ENCODE measurements at places on chromosomes 2 and 18.

DNA sequence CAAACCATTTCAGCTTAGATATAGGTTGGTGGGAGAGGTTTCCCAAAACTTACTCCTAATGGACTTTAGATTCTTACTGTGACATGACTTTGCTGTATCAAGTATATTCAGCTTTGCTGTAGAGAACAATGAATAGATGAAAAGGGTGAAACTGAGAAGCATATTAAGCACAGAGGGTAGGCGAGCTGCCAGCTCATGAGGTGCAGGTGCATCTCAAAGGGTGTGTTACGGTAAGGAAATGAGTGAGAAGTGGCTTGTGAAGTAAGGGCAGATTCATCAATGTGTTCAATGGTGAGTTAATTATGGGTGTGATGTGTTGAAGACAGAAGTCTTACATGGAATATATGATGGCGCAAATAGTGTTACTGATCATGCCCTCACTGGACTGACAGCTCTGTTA is 49.3 kb downstream of the CD8B2 start:
- no peak for DNase-seq

GRCh38 chr2:201415149-201415548 is 36.1 kb downstream of the TRAK2 start:
- DNase-seq: no peak

DNA sequence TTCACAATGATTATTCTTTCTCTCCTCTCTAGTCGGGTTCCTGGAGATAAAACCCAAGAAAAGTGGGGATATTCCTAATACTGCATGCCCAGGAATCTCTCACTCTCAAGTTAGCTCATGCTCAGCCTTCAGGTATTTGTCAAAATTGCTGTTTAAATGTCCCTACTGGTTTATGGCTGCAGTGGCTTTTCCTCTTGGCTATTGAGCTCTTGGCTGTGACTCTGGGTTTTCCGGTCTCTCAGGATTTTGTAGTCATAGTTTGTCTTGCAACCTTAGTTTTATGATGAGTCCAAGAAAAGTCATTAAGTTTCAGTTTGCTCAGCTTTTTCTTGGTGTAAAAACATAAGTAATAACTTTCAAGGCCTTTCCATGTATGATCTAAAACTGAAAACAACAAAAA is 820.7 kb upstream of the HS6ST1 start:
- DNase-seq: no peak

DNA sequence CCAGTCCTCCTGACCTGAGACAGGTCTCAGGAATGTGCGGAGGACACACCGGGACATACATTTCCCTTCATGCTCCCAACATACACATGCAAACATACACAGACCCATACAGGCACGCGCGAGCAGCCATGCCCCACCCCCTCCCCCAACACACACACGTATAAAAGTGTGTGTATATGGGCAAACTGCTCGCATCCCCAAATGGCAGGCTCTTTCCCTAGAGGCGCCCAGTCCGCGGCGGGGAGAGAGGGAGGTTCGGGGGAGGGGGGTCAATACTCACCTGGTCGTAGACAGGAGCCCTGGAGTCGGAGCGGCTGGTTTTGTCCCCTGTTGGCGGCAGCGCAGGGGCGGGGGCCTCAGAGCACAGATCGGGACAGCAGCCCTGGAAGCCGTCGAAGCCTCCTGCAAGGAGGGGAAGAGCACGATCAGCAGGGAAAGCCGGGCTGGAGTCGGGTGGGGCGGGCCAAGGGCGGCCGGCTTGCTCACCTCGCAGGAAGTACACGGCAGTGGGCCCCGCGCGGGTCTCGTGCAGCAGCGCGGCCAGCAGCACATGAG is 682 bp downstream of the DUSP2 start:
- no peak for DNase-seq

- DNase-seq: no peak
These were observed 438.6 kb upstream of the HNMT start for GRCh38 chr2:137525641-137526190.
